Natural killer cell (primary cell): ENCODE measurements at places on chromosomes 4 and X. TPM values are rescaled to one million over a fixed set of nuclear protein-coding genes. Genes with fewer than 3 reads are reported as not detected.

- no peak for DNase-seq
These were observed 38.6 kb downstream of the MTMR1 start for GRCh38 chrX:150731795-150732194.

- no peak for DNase-seq
These were observed 161.8 kb downstream of the FNIP2 start for GRCh38 chr4:158930639-158930972.

DNA sequence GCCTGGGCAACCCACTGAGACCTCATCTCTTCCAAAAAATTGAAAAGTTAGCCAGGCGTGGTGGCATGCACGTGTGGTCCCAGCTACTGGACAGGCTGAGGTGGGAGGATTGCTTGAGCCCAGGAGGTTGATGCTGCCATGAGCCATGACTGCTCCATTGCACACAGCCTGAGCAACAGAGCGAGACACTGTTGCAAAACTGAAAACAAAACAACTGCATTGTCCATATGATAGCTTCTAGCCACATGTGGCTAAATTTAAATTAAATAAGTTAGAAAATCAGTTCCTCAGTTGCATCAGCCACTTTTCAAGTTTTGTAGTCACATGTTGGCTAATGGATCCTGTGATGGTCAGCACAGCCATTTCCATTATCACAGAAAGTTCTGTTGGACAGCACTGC, 67.9 kb downstream of the GAB1 start:
- DNase-seq: no peak

DNA sequence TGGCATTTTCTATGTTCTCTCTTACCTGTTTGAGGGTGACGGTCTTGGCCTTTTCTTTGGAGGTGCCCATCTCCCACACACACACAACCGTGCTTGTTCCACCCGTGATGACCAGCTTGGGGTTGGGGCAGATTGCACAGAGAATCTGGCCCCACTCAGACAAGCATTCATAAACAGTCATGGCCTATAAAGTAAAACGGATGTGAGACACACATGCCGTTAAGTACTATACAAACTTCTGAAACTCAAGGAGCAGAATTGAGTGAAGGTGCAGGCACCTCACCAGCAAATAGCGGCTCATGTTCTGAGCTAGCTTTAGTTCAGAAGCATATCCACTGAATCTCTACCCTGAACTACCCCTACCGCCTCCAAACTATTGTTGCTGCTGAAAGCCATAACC, 107.6 kb downstream of the CDS1 start:
- DNase-seq: no peak

DNA sequence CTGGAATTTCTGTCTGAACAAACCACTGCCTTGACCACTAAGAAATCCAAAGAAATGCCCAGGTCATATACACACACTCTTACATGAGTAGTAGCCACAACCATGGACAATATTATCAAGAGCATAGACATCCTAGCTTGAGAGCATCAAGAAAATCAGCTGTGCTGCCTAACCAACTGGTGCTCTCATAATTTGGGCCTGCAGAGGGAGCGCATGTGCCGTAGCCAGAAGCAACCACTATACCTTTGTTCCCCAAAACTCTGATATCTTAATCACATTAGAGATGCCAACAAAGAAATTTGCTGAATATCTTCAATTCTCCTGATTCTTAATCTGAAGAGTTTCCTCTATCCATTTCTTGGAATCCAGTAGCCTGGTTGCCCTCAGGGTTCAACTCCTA, 163.6 kb downstream of the ZNF674 start:
- peak; percentile 41 for DNase-seq

GRCh38 chr4:59855630-59856352, 1344.3 kb upstream of the ADGRL3 start:
- no peak for DNase-seq

- DNase-seq: no peak
These were observed 95.4 kb downstream of the COL25A1 start for GRCh38 chr4:109207061-109207460.

DNA sequence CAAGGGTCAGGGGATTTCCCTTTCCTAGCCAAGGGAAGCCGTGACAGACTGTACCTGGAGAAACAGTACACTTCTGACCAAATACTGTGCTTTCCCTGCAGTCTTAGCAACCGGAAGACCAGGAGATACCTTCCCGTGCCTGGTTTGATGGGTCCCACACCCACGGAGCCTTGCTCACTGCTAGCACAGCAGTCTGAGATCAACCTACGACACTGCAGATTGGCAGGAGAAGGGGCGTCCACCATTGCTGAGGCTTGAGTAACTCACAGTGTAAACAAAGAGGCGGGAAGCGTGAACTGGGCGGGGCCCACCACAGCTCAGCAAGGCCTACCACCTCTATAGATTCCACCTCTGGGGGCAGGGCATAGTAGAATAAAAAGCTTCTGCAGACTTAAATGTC, 48.7 kb upstream of the SRD5A3 start:
- no peak for DNase-seq

DNA sequence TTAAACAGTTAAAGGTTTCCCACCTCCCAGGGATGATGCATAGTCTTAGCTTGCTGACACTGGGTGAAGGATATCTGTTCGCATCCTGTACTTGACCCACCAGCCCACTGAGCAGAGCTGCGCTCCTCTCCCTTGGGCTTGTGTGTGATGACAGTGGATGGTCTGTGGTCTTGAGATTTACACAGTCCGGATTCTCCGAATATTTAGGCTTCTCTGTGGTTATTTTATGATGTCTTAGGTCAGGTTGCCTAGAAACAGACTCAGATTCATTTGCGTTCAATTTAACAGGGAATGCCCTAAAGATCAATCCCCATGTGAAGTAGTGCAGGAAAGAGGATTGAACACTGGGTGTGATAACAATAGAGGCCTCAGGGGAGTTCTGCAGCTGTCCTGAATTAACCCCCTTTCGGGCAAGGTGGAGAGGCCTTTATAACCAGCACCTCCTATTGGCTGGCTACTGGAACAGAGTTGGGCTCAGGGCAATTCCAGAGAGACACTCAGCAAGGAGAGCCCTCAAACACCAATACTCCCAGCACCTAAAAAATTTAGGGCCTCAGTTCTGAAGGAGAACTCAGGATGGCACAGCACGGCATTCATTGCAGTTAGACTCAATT, 653.2 kb upstream of the GALNT7 start:
- no peak for DNase-seq

GRCh38 chr4:128031756-128032384, 29.2 kb upstream of the LARP1B start:
- DNase-seq: no peak

Gene SLC38A5
- total RNA-seq: 25.1 TPM

Gene EXOC1L
- not detected for total RNA-seq

Gene SYN1
- 0.40 TPM for total RNA-seq

Gene MAGEC3
- total RNA-seq: not detected

Gene IL13RA2
- total RNA-seq: not detected

Gene TCP11X2
- not detected for total RNA-seq
